ENCODE measurements at places on chromosomes 2 and 18.

DNA sequence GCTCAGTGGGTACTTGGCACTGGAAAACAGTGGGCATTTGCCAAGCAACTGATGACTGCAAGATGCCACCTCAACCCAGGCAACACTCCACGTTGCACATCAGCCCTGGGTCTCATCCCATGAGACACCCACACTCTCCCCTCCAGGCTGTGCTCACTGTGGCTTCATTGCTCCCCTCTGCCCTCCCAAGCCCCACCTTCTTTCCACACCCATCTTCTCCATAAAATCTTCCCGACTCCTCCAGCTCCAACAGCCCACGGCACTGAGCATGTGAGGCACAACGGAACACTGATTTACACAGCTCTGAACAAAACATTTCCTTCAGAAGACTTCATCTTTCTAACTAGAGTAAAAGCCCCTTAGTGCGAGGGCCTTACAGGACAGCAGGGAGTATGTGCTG, 117.8 kb upstream of the ACAA2 start:
- no peak for DNase-seq

- no peak for DNase-seq
Measured at GRCh38 chr18:23213200-23213599, 77.9 kb downstream of the CABLES1 start.

- DNase-seq: peak; percentile 26
Measured at GRCh38 chr18:36298126-36298741, 721 bp downstream of the FHOD3 start.

GRCh38 chr2:194289712-194290346, 1367.2 kb upstream of the SLC39A10 start:
- DNase-seq: no peak

- DNase-seq: no peak
Measured at GRCh38 chr18:41561961-41562360, 393.1 kb upstream of the PIK3C3 start.

DNA sequence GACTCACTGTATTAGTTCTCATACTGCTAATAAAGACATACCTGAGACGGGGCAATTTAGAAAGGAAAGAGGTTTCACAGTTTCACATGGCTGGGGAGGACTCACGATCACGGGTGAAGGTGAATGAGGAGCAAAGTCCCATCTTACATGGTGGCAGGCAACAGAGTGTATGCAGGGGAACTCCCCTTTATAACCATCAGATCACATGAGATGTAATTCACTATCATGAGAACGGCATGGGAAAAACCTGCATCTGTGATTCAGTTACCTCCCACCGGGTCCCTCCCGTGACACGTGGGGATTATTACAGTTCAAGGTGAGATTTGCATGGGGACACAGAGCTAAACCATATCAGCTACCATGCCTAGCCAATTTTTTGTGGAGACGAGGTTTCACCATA, 168.2 kb downstream of the NEDD4L start:
- DNase-seq: no peak

DNA sequence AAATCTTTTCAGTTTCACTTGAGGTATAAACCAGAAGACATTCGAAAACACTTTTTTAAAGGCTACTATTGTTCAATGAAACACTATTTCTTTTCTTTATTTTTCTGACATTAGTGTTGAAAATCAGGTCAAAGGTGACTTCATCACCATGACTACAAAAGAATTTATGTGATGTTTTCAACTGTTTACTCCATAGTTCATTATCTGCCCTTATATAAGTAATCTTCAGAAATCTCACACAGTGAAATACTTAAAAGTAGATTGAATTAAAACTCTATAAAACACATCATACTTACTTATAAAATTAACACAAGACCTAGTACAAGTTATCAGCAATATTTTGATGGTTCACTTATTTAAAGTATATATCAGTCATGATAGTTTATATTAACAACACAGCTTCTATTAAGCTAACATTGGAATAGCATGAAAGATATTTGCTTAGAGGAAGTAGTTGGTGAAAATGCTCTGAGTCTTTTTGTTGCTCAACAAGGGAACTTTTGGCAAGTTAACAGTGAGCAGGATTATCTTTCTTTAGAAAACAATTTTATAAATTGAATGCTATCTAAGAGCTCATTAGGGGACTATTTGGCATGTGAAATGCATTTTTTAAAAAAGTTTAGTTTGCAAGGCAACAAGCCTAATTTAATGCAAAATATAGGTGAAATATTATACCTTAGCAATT, 60.8 kb downstream of the MC4R start:
- no peak for DNase-seq

- no peak for DNase-seq
Measured at GRCh38 chr2:175432021-175432420, 250.5 kb upstream of the ATP5MC3 start.

GRCh38 chr18:13934676-13935075, 19.3 kb upstream of the MC2R start:
- DNase-seq: no peak

DNA sequence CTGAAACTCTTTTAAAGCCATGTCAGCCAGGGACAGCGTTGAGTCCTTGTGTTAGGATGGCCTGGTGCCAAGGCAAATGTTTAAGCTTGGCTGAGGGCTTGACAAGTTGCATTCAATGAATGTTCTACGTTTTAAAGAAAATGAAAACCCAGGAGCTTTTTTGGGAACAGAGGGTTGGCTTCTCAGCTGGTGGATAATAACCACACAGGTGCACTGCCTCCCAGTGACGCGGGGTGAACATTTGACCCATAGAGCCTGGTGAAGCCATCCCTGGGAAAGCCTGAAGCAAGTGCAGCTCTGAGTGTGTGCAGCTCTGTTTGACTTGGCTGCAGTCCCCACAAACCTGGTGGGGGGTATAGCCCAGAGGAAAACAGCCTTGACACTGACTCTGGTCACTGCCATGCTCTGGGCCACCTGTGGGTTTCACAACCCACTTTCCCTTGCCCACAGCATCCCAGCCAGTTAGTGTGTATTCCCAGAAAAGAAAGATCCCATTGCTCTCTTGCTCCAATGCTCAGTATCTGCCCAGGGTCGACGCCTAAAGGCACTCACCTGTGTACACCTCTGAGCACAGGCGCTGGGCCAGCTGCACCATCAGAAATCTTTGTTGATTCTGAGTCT, 874.9 kb downstream of the RNF144A start:
- no peak for DNase-seq

DNA sequence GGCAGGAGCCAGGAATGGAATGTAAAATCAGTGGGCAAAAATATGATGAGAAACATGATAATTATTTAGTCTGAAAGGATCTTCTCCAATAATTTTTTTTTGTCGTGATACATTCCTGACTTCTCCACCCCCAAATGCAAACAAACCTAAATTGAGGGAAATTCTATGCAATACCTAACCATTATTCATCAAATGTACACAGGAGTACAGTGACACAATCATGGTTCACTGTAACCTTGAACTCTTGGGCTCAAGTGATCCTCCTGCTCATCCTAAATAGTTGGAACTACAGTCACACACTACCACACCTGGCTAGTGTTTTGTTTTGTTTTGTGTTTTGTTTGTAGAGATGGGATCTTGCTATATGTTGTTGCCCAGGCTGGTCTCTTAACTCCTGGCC, 46.5 kb downstream of the RAB10 start:
- no peak for DNase-seq

DNA sequence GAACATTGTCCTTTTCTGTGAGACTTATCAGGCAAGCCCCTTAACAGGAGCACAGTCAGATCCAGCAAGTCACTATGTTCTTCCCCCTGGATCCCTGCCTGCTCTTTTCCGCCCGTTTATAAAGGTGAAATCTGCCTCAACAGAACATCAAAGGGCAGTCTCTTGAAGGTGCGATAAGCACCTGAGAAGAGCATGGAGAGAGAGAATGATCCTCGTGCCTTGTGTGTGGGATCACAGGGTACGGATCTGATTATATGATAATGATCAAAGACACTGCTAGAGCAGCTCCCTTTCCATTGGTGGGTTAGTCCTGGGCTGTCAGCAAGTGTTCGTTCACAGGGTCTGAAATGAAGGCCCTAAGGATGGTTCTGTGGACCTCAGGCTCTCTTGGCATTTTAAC, 106.4 kb downstream of the ZAP70 start:
- DNase-seq: no peak

GRCh38 chr2:216556202-216556601, 57.6 kb downstream of the RPL37A start:
- DNase-seq: no peak
